Daoy (cell line): ENCODE measurements at places on chromosomes 1 and 21. TPM values are rescaled to one million over a fixed set of nuclear protein-coding genes. Genes with fewer than 3 reads are reported as not detected.

DNA sequence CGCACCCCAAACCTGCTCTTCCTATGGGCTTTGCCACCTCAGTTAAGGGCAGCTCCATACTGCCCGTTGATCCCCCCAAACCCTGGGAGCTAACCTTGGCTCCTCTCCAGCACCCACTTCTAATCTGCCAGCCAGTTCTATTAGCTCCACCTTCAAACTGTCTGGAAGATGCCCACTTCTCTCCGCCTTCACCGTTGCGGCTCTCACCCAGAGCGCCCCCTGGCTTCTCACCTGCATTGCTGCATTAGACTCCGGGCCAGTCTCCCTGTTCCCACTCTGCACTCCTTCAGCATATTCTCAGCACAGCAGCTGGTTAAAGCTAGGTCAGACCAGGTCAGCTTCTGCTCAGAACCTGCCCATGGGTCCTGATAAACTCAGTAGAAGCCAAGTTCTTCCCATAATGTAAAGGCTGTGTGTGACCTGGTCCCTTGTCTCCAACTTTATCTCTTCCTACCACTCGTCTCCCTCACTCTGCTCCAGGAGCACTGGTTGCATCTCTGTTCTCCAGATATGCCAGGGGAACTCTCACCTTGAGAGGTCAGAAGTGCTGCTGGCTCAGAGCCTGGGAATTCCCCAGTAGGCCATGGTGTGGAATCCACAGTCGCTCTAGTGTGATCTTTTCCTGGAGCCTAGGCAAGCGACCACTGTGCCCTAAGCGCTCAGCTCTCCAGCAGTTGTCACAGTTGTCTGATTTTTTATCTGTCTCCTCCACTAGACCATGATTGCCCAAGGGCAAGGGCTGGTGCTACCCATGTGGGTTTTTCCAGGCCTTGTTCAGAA, 150.3 kb downstream of the HMGB4 start:
- DNase-seq, result peak; percentile 32

DNA sequence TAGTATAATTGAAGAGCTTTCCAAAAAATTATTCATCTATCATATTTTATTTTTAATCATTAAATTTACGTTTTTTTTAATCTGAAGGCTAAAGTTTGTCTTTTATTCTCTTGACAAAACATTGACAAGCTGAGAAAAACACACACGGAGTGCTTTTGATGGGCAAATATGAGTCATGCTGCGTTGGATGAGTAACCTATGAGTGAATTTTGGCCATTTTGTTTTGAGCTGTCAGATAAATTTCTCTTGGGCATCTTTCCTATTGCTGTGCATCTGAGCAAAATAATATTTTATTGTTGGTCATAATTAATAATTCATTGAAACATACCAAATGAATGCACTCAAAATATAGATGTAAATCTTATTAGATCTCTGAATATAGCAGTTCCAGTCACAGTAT, 1144.1 kb upstream of the ADGRL2 start:
- no peak for DNase-seq

- DNase-seq, result peak; percentile 29
Observed at GRCh38 chr1:153260585-153261280, 1.2 kb downstream of the LORICRIN start.

The TMEM240 gene
- total RNA-seq, result 0.11 TPM in 1 of 2 replicates, not detected in the other

DNA sequence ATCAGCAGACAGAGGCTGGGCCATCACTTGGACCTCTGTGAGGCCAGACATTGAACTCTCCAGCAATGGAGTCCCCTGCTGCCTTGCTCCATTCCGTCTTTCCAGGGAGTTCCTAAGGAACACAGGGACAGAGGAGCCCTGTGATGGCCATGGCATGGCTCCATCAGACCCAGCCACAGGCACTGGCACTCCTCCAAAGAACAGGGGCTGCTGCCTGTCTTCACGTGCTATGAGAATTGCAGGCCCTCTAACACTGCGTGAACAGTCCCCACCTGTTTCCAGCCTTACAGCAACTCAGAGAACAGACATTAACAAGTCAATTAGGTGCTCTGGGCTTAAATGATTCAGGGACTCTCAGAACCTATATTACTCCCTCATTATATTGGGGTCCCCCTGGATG, 140.8 kb downstream of the ASTN1 start:
- no peak for DNase-seq

The PBX1 gene
- total RNA-seq, result 9.4 and 16.2 TPM in 2 replicates

The FCRL1 gene
- total RNA-seq, result not detected in 2 replicates

- DNase-seq, result no peak
Observed at GRCh38 chr1:73401666-73402065, 796.3 kb downstream of the LRRIQ3 start.

The LRRC38 gene
- not detected in 2 replicates for total RNA-seq
